Dorsolateral prefrontal cortex (tissue), 122 donors: ENCODE measurements at places on chromosomes 16 and 17.

DNA sequence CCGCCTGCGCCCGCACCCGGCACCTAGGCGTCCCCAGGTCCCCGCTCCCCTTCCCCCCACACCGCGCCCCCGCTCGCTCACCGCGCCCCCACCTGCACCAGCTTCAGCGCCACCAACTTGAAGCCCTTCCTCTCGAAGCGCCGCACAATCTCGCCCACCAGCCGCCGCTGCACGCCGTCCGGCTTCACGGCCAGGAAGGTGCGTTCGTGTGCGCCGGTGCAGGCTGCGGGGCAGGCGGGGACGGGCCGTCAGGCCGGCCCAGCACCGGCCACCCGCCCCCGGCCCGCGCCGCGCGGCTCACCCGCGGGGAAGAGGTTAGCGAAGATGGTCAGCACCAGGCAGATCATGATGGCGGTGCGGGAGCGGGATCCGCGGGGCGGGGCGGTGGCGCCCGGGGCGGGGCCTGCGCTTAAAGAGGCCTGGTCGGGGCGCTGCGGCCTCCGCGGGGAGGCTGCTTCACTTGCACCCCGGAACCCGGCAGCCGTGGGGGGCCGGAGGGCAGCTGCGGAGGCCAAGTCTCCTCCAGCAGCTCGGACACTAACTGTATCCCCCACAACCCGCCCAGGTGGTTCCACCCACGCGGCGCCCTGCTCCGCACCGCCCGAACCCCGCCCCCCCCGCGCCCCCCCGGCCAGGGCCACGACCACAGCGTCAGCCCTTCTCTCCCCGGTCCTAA lies at the start of gene NME3:
TSS of gene NME3 (minus strand) at position 356 of the 676 bp plus-strand sequence. CDS start at position 347, 9 bp downstream.
- DNase-seq, result peak; percentile 77

DNA sequence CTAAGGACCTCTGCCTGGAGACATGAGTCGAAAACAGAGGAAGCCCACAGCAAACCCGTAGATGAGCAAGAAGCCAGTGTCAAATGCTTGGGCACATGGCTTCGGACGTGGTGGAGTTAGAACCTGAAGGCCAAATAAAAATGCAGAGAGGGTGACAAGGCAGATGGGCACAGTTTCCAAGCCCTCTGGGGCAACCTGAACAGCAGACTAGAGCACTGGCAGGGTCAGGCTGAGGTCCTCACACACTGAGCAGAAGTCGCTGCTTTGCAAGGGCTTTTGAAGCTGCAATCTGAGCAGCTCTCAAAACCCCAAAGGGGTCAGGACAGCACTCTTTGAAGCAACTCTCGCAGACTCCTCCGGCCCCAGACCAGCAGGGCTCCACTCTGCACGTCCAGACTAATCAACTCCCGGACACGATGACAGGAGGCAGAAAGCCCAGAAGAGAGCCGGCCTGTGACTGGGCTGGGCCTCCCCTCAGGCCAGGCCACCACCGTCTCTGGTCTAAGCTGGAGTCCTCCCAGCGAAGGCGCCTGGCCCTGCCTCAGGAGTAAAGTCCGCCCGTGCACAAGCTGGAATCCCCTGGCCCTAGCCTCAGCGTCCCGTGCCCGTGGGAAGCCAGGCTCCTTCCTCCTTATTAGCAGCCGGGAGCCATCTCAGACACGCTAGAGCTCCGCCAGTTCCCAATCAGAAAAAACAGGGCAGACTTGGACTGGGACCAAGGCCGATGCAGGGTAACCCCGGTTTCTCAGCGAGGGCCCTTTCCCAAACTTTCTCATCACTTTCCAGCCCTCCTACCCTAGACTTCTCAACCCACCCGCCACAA lies 924 bp downstream of the SMARCD2 start:
- DNase-seq, result peak; percentile 63

DNA sequence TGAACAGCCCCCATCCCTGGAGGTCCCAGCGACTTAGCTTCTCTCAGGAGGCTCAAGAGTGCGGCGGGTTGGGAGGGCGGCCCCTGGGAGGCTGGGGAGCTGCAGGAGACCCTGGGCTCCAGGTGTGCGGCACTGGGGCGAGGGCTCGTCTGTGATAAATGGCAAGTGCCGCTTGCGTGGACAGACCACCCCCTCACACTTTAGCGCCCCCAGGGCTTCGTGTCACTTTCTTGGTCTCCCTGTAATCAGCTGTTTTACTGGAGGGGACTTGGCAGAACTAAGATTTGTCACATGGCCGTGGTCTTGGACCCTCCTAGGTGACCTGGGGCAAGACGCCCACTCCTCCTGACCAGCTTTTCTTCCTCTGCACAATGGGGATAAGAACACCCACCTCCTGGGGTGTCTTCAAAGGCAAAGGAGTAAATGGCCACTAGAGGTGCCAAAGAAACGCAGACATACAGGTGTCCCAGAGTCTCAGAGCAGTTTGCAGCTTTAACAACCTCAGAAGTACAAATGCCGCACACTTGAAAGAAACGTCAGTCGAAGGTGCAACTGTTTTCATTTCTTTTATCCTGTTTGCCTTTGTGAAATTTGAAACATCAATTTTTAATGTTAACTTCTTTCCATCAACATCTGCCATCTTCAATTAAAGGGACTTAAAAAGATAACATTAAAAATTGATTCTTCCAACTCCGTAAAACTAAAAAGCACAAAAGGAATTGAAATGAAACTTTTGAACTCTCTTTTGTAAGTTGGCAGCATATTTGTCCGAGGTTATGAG lies 946 bp downstream of the OSGIN1 start:
- no peak for DNase-seq

DNA sequence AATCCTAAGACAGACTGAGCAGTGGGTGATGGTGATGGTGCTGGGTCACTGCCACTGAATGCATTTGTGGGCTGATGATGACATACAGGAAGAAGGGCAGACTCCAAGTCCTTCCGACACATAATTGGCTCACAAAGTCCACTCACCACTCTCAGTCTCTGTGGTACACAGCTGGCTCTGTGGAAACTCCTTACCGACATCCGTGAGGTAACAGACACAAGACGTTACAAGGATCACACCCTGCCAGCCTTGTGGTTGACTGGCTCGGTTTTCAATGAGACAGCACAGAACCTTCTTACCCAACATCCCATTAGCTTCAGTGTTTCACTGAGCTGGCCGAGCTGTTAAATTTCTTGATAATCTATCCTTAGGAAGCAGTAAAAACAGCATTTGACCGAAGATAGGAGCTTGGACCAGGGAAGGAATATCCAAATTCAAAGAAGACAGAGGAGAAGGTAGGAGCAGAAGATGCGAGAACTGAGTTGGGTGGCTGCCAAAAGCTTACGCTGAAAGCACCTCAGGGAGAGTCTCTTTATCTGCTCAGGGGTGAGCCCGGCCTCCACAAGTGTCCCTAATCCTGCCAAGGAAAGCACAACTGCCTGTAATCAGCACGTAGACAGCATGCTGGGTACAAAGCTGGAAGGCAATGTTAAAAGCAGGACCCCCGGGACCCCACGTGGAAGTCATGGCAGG lies 5.5 kb upstream of the MXRA7 start:
- DNase-seq, result no peak

DNA sequence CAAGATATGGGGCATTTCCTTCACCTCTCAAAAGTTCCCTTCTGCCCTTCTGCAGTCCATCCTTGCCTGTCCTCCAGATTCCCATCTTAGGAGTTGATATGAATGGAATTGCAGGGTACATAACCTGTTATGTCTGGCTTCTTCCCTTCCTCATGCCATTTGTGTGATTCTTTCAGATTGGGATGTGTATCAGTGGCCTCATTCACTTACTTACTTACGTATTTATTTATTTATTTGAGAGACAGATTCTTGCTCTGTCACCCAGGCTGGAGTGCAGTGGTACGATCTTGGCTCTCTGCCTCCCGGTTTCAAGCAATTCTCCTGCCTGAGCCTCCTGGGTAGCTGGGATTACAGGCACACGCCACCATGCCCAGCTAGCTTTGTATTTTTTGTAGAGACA lies 6.2 kb upstream of the TMEM94 start:
- peak; percentile 4 for DNase-seq

DNA sequence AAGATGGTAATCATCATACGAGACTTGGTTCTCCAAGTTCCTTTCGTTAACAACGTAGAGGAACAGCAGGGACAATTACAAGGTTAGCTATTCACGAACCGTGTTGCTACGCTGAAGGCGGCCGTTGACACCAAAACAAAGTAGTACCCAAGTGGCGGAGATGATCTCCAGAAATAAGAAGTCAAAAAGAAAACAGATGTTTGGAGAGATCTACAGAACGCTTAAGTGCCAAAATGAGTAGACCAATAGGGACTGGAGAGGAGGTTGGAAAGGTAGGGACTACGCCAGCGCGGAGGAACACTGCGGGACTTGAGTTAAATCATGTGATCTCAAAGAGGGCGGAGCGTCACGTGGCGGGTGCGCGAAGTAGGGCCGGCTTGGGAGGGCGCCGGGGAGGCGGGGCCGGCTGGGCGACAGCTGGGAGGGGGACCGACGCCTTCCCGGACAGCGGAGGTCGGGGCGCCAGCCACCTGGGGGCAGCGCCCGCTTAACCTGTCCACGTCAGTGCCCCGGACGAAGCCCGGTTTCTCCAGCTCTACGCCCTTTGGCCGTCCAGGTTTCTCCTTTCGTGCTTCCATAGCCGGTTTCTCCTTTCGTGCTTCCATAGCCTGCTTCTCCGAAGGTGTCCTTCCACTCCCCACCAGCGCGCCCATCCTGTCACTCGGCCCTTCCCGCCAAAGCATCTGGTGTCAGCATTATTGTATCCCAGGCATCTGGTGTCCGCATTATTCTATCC lies 636 bp upstream of the GABARAP start:
- peak; percentile 93 for DNase-seq

GRCh38 chr17:12463102-12463501 lies 202.6 kb upstream of the MYOCD start:
- peak; percentile 20 for DNase-seq

DNA sequence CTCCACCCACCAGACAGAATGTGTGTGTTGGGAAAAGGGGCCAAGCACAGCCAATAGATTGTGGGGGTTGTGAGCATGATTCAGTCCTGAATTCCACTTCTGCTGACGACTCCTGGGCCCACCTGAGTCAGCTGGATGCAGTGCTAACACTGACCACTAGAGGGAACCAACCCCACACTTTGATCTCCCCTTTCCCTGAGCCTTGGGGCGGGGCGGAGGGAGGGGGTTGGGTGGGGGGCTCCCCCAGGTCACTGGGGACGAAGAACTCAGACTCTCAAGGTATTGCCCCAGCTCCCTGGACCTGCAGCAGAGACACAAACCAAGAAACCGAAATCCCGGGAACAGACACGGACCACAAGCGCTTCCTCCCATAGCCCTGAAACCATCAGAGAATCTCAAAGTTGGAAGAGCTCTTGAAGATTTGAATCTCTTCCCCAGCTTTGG lies 621 bp upstream of the CSHL1 start:
- DNase-seq, result no peak

- DNase-seq, result no peak
Observed at GRCh38 chr17:35171834-35172233, 22.4 kb downstream of the SLC35G3 start.

DNA sequence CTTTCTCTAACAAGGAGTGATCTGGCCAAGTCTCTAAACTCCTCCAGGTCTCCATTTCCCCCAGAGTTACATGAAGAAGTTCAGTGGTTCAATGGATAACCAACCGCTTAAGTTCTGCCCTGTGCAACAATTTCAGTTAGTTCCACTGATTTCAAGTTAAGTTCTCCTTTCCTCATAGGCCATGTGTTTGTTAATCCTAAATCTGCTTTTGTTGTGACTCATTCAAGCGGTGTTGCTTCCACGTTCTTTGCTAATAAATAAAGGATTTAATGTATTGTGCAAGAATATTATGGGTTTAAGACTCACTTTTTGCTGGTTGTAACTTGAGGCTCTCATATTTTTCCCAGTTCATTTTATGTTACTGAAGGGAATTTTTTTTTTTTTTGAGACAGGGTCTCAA lies 36.3 kb downstream of the GNA13 start:
- DNase-seq, result no peak

DNA sequence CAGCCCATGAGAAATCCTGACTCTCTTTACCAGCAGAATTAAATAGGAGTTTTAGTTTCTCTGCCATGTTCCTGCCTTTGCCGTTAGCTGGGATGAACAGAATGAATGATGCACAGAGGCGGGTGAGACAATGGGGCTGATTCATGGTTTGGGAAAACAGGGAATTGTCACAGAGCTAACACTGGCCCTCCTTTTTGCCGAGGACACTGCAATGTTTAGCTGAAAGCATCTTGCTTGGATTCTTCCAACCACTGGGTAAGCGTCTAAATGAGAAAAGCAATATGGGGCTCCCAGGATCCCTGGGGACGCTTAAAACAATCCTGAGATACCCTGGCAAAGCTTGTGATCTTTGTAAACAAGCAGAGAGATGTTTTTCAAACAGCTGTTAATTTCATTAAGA lies 12.8 kb upstream of the PAFAH1B1 start:
- peak; percentile 66 for DNase-seq

GRCh38 chr16:67387479-67388079 lies 5.7 kb downstream of the TPPP3 start:
- DNase-seq, result no peak

GRCh38 chr16:978403-978802 lies 3.2 kb upstream of the SOX8 start:
- no peak for DNase-seq

DNA sequence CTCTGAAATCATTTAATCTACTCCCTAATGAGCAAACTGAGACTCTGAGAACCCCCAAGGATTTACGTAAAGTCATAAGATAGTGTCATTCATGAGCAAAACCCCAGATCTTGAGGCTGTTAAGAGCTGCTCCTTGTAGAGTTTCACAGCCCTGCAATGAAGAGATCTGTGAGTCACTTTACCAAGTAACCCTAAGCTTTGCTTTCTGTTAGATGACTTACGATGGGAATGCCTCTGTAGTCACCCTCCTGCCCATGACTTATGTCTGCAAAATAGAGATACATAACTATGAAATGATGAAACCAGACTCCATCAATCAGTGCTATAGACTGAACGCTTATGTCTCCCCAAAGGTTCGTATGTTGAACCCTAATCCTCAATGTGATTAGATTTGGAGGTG lies 117.7 kb downstream of the HS3ST3A1 start:
- DNase-seq, result no peak

- no peak for DNase-seq
Observed at GRCh38 chr17:66300956-66301355, 1.5 kb upstream of the PRKCA start.

DNA sequence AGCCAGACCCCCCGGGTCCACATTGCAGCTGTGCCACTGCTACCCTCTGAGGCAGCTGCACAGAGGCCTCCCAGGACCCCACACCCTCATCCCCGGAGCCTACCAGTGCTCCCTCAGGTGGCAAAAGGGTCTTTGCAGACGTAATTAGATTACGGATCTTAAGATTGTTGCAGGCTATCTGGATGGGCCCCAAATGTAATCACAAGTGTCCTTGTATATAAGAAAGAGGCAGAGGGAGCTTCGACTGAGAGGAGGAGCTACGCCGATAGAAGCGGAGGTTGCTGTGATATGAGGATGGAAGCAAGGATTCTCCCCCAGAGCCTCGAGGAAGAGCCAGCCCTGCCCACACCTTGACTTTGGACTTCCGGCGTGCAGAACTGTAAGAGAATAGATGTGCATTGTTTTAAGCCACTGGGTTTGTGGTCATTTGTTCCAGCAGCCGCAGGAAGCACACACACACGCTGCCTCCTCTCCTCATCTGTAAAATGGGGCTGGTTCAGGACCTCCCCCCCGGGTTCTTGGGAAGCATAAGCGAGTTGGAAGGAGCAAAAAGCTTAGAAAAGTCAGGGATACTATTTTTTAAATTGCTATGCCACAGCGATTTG lies 10.5 kb upstream of the RAI1 start:
- no peak for DNase-seq
